Left hindlimb (tissue), 1 donor: ENCODE measurements at places on chromosomes 11 and 22.
A peak's percentile ranks its signal among the peaks of the same experiment; 100 is the strongest.

GRCh38 chr11:72585762-72586311, 88.4 kb downstream of the PDE2A start:
- peak; percentile 70 for DNase-seq

- DNase-seq: no peak
Observed at GRCh38 chr11:6703247-6704063, 20.3 kb upstream of the MRPL17 start.

- DNase-seq: peak; percentile 39
Observed at GRCh38 chr11:68039526-68040086, 781 bp downstream of the TCIRG1 start.

DNA sequence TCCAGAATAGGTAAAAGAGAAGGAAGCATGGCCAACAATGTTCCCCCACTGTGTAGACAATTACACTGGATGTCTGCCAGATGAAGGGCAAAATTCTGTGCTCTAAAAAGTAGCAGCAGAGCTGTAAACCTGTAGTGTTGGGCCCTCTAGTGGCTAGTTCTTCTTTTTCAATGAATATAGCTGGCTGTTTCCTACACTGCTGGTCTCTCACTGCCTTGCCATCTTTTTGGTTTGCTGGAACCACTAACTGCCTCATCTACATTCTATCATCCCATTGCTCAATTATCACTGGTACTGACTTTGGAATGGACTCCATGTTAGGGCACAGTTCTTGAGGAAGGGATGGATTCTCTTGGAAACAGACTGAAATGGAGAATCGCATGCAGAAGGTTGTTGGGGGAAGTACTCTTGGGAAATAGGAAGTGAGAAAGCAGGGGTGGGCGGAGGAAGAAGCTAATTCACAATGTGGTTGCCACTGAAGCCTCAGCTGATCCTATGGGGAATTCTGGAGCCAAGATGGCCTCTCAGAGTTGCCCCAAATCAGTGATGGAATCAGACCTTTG, 17.9 kb downstream of the KCNE3 start:
- no peak for DNase-seq

DNA sequence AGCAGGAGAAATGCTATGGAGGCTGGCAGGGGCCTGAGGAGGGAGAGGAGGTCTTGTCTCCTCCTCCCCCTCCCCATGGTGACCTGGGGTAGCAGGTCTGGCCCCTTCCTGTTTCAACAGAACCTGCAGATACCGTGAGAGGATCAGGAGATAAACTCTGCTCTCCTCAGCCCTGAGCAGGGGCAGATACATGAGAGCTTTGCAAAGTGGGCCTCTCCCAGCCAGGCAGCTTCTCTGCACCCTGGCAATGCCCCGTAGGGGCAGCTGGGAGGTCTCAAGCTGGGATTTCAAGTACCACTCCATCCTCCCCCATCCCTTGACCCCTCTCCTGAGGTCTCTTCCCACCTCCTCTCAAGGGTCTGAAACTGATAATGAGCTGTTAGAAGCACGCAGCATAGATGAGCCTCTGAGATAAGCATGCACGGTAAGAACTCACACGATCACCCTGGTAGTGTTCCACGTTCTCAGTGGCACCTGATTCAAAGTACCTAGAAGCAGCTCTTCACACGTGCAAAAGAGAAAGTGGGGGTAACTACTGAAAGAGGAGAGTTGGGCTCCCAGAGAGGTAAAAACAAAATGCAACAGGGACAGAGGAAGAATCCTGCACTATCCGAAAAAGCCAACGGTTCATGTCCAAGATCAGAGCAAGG, 4.9 kb upstream of the CCDC86 start:
- DNase-seq: no peak

- no peak for DNase-seq
Observed at GRCh38 chr11:102776454-102776853, 4.0 kb downstream of the MMP10 start.

- DNase-seq: no peak
Observed at GRCh38 chr11:128470081-128470480, 117.3 kb downstream of the ETS1 start.

DNA sequence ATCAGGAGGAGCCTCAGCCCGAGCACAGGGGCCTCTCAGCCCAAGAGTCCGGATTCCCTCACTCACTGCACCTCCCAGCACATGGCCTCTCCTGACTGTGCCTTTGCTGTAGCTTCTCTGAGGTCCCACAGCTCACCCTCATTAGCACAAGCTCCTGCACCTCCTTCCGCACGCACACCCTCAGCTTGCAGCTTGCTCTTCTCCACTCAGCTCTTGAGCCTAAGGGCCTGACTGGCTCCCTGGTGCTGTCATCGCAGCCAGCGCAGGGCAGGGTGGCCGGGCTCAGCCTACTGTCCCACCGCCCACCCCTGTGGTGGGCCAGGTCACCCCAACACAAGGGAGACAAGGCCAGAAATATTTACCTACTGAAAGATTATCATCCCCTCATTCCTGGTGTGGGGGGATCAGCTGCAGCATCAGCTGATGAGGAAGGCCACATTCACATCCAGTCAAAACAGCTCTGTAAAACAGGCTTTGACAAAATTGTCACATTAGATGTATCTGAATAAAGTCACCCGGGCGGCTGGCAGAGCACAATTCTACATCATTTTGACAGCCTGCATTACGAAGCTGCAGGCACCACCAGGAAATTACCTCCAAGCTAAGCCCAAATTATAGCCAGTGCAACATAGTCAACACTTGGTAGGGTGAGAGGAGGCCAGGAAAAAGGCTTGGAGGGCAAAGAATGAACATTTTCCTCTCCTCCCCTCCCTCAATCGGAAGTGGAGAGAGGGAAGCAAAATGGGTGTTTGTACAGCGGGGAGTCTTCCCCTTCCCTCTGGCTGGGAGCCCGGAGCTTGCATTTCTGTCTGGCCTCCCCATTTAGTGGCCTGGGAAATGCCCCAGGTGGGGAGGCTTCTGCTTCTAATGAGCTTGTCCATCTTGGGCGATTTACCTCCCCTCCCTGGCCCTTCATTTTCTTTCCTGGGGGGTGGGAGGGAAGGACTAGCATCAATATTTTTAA, 29.5 kb upstream of the IGSF9B start:
- DNase-seq: no peak

GRCh38 chr11:61585115-61585514, 4.2 kb upstream of the SYT7 start:
- no peak for DNase-seq

GRCh38 chr22:20238901-20239675, 29.0 kb downstream of the RTN4R start:
- peak; percentile 81 for DNase-seq

DNA sequence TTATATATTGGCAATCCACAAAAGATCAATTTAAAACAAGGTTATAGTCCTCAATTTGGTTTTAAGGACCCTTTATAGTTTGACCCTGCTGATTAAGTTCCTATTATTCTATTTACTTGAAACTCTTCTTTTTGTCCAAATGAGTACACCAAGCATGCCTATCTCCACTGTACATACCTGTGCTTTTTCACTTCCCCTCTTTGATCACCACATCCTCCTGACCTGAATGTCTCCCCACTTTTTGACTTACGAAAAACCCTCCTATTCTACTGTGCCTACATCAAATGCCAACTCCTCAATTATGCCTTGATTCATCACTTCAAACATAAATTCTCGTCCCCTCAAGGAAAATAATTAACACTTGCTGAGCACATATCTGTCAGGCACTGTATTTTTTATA, 113.5 kb downstream of the SOX6 start:
- no peak for DNase-seq

DNA sequence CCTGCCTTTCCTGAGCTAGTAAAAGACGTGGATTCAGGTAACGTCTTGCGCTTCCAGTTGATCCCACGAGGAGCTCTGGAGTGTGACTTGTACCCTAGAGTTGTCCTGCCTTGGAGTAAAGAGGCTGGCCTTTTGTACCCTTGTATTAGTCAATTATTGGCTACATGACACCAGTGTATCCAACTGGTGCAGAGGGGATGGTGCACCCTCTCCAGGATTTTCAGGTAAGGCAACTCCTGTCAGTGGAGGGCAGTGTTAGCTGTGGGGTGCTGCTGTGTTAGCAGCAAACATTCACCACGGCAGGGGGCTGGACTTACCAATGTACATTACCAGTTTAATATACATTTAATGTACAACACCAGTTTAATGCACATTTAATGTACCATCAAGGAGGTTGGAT, 233.5 kb downstream of the MIAT start:
- no peak for DNase-seq

DNA sequence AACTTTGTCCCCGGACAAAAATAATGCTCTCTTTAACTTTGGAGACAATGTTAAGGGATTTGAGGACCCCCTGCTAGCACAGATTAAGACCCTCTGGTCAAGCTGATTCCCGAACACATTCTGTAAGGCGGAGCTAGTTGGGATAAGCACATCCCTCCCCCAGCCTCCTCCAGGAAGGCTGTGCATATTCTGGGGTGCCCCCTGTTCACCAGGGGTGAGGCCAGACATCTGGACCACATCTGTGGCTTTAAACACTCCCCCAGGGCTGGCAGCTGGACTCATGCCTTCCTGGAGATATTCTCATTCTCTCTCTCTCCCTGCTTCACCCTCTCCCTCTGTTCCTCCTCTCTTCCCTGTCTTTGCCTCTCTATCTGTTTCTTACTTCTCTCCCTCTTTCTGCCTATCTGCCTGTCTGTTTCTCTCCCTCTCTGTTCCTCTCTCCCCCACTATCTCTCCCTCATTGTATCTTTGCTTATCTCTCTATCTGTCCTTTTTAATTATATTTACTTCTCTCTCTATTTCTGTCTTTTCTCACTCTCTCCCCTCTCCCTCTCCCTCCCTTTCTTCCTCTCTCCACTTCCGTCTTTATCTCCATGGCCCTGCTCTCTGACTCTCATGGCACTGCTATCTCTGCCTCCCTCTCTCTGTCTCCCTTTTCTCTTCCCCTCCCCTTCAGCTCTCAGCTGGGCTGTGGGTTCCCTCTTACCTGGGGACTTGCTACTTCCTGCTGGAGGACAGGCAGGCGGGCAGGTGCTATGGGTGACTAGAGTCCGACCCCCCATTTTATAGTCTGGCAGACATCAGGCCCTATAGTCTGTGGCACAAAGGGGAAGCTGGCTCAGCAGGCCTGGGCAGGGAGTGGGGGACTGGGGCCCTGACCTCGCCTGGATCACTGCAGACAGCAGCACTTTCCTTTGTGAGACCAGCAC, at the start of gene CRYBB1:
Gene CRYBB1, minus strand, starts transcription at position 757 of the 929 bp plus-strand sequence. CDS start 1,708 bp downstream, outside the sequence.
- DNase-seq: no peak

DNA sequence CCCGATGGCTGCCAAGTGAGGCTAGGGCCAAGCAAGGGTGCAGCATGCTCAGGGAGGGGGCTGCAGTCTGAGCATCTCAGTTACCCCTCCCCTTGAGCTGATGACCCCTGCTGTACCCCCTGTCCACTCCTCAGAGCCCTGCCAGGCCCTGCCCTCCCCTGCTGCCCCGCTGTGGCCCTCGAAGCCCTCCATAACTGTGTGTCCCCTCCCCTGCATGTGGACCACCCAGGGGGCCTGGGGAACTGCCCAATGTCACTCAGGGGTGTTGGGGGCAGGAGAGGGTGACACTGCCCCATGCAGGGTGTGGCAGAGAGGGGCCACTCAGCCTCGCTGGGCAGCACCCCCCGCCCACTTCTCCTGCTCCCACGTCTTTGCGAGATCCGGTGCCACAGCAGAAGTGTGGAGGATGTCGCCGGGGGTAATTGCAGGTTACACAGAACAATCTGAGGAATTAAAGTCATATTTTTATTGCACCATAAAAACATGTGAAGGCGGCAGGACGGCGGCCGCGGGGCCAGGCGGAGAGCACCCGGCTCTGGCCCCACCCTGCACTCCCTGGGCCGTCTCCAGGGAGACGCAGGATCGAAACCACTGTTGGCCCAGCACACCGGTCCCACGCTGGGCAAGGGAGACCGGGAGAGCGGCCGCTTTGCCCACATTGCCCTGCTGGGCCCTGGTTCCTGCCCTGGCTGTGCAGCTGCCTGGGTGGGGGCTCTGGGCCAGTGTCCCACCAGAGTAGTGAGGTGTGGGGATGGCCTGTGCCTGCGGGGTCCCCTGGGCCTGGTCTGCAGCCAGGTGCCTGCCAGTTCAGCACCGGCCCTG, 18.7 kb upstream of the GNB1L start:
- DNase-seq: peak; percentile 28

GRCh38 chr22:35037089-35037488, 28.9 kb upstream of the ISX start:
- DNase-seq: no peak

DNA sequence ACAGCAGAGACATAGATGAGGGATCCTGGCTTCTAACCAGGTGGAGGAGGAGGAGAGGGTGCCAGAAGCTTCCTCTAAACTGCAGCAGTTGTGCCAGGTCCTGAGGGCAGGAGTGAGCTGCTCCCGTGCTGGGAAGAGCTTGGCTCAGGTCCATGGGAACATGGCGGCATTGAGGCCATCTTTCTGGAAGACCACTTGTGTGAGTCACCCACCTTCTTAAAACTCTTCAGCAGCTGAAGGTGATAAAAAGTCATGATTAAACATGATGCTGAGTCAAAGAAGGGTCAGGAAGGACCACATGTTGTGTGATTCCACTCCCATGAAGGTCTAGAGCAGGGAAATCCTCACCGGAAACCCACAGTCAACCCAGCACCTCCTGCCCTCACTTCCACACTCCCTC, 35.1 kb downstream of the LINC01488 start:
- DNase-seq: no peak

GRCh38 chr11:45398325-45398724, 112.2 kb upstream of the SYT13 start:
- no peak for DNase-seq

- DNase-seq: no peak
Observed at GRCh38 chr22:29117799-29118477, 45.1 kb downstream of the KREMEN1 start.

DNA sequence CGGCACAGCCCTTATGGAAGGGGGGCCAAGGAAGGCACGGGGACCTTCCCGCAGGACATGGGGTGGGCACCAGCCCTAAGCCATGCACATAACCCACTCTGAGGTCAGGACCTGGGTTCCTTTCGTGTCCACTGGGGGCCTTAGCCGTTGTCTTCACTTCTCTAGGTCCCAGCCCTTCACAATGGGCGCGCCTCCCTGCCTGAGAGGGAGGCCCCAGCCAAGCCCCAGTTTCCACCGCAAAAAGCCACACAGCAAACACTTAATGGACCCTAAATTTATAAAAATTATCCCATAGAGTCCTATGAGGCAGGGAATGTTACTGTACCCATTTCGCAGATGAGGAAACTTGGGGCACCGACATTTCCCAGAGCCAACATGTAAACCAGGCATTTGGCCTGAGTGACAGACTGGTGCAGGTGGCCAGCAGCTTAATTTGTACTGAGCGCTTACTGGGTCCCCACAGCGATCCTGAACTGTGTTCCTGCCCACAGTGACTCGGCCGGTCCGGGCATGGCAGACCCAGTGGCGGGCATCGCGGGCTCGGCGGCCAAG, 1.2 kb downstream of the GAS2L1 start:
- no peak for DNase-seq

- peak; percentile 50 for DNase-seq
Observed at GRCh38 chr22:27686534-27686933, 115.0 kb downstream of the MN1 start.

GRCh38 chr11:129611661-129612446, 203.8 kb upstream of the TMEM45B start:
- DNase-seq: no peak

GRCh38 chr11:12435264-12435663, 57.9 kb downstream of the PARVA start:
- DNase-seq: no peak

DNA sequence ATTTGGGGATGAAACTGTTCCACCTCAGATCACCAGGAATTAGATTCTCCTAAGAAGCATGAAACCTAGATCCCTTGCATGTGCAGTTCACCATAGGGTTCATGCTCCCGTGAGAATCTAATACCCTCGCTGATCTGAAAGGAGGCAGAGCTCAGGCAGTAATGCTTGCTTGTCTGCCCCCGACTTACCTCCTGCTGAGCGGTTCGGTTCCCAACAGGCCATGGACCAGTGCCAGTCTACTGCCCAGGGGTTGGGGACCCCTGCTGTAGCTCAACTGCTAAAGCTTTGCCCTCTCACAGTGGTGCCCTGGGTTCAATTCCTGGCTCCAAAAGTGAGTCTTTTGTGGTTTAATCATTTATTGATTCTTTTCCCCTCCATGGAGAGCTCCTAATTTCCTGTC, 3.4 kb downstream of the JAML start:
- no peak for DNase-seq
